T-helper 1 cell (primary cell): ENCODE measurements at places on chromosomes 3 and 15.

DNA sequence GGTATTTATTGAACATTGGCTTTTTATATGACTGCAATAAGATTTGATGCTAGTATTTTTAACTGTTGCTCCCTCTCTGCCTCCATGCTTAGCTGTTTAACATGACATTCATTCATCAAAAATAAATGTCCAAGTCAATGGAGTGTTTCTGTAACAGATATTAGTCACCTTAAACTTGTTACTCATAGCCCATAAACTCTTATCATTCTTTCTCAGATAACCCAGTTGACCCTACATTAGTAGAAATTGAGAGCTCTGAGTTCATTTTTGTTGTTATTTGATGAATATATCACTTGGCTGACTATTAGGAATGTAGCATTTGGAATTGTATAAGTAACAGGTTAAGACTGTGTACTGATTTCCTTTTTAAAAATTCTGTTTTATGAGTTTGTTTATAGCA lies 201.1 kb downstream of the UBE2E2 start:
- no peak for DNase-seq

- DNase-seq = no peak
These were observed 49.4 kb upstream of the LCTL start for GRCh38 chr15:66614951-66615760.

DNA sequence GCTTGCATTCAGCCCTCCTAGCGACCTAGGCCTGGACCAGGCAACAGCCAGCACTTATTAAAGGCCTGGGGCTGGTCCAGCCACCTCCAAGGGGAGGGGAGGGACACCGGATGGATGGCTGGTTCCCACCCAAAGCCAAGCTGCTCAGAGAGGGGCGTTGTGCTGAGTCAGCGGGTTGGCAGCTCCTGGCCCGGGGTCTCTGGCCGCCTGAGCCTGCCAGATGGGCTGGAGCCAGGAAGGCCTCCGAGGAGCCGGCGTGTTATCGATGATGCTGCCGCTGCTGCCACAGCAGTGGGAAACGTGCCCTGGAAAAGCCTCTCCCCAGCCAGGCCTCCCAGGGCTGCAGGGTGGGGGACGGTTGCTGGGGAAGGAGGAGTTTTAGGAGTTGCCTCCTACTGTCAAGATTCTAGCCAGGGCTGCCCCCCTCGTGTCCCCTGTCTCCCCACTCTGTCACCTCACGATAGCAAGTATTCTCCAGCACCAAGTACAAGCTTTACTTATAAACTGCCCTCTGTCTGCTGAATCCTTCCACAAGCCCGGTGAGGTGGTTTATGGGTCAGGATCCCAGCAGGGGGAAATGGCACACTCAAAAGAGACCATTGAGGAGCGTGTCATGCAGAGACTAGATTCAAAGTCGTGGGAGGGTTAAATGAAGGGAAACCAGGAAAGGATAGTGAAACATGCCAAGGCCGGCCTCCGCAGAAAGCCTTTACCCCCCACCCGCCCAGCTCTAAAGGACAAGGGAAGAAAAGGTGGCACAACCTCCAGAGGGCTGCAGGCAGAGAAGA lies 43.2 kb upstream of the TSEN2 start:
- DNase-seq = no peak

GRCh38 chr3:167830007-167830406 lies 94.5 kb downstream of the SERPINI1 start:
- DNase-seq = no peak

GRCh38 chr3:134277066-134277660 lies 26.5 kb upstream of the RYK start:
- no peak for DNase-seq

DNA sequence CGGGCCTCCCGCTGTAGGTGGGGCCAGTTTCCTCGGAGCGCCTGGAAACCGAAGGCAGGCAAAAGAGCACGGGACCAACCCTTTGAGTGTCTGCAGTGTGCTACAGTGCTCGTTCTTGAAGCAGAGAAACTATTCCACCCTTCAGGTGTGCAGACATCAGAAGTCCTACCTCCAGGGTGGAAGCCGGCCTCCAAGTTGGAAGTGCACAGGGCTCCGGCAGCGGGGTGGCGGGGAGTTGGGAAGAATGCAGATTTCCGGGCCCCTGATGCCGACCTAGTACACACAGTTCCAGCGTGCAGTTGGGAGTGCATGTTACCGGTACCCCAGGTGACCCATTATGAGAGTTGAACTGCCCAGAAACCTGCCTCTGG lies 3.0 kb downstream of the KLF13 start:
- DNase-seq = no peak

DNA sequence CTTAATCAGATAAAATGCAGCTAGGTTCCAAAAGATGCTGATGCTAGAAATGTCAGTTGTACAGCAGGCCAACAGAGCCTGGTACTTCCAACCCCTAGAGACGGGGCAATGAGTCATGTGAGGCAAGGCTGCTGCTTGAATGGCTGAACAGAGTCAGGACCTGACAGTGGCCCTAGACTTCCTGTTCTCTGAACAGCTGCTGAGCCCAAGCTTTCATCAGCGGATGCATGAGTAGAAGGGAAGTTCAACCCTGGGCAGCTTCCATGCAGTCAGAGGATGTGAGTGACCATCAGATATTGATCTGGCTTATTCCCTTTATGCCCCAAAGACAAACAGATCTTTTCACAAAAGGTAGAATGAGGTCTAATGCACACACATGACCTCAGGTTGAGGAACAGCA lies 282.9 kb upstream of the COL8A1 start:
- no peak for DNase-seq

DNA sequence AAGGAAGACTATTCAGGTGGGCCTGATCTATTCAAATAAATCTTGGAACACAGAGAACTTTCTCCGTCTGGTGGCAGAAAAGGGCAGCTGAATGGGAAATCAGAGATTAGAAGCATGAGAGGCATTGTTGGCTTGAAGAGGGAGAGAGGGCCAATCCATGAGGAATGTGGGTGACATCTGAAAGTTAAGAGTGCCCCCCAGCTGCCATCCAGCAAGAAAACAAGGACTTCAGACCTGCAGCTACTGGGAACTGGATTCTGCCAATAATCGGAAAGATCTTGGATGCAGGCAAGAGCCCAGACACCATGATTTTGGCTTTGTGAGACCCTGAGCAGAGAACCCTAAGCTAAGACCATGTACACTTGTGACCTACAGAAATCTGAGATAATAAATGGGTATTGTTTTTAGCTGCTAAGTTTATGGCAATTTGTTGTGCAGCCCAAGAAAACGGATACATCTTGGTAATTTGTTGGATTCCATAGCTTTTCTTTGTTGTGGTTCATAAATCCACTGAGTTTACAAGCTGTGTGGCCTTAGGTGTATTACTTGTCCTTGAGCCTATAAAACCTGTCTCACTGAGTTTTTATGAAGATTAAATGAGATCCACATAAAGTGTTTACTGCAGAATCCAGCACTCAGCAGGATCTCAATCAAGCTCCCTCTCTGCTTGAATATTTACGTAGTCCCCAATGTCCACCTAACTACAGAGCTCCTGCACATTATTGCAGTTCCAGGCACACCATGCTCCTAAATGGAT lies 82.1 kb upstream of the PRTG start:
- no peak for DNase-seq

- no peak for DNase-seq
These were observed 694.1 kb downstream of the AGBL1 start for GRCh38 chr15:86773736-86774135.

- no peak for DNase-seq
These were observed 252.2 kb upstream of the IGF1R start for GRCh38 chr15:98395974-98396610.

DNA sequence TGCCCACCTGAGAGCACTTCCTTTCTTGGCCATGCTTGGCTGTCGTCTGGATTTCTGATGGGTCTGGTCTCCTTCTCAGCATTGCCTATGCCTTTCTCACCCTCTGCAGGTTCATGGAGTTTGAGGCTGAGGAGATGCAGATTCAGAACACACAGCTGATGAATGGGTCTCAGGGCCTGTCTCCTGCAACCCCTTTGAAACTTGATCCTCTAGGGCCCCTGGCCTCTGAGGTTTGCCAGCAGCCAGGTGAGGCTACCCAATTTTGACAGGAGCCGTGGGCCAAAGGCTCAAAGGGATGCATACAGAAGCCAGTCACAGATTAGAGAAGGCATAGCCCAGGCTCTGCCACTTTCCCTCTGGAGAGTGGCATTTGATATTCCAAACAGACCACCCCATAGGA lies 10.5 kb downstream of the NUTM1 start:
- no peak for DNase-seq

DNA sequence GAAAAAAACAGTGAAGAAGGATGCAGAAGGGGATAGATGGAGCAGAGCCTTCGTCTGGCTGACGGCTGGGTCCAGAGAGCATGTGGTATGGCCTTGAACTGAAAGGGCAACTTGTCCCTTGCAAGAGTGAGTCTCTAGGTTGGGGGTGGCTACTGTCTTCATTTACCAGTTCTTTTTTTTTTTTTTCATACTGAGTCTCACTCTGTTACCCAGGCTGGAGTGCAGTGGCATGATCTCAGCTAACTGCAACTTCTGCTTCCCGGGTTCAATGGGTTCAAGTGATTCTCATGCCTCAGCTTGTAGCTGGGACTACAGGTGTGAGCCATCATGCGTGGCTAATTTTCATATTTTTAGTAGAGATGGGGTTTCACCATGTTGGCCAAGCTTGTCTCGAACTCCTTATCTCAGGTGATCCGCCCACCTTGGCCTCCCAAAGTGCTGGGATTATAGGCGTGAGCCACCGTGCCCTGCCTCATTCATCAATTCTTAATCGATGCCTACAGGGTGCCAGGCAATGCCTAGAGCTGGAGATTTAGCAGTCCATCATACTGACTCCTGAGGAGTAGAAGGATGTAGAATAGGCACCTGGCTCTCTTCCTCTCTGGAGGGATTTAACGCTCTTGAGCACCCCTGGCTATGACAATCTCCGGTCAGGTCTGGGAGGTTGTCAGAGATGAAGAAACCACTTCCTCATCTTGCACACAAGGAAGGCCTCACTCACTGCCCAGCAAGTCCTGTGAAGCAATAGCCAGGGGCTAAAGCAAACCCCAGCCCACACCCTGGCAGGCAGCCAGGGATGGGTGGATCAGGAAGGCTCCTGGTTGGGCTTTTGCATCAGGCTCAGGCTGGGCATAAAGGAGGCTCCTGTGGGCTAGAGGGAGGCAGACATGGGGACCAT lies at the start of gene CAMP:
Gene CAMP, plus strand, starts transcription at position 880 of the 898 bp plus-strand sequence. Its CDS starts 17 bp downstream, at position 897.
- DNase-seq = no peak

DNA sequence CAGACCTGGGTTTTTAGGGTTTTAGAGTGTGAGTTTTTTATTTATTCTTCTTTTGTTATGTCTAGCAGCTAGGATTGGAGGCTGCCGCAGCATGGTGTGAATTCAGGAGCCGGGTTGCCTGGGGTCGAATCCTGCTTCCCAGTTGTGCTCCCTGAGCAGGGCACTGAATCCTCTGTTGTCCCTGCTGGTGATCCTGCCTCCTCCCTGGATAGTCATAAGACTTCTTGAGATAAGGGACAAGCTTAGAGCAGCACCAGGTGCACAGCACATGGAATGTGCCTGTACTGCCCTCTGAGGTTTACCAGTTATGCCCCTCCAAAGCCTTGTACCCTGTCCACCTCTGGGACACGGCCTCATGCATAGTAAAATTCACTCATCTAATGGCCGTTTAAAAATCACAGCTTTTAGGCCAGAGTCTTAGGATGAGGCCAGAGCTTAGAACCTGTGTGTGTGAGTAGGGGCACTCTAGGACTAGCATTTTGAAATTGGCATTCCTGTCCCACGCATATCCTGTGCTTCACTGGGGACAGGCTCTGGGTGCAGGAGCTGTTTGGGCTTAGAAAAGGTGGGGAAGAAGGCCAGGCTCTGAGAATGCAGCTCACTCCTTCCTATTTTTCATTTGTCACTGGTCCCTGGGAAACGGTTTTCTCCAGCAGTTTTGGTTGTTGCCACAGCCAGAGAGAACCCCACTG lies 47.7 kb downstream of the CHCHD6 start:
- no peak for DNase-seq

DNA sequence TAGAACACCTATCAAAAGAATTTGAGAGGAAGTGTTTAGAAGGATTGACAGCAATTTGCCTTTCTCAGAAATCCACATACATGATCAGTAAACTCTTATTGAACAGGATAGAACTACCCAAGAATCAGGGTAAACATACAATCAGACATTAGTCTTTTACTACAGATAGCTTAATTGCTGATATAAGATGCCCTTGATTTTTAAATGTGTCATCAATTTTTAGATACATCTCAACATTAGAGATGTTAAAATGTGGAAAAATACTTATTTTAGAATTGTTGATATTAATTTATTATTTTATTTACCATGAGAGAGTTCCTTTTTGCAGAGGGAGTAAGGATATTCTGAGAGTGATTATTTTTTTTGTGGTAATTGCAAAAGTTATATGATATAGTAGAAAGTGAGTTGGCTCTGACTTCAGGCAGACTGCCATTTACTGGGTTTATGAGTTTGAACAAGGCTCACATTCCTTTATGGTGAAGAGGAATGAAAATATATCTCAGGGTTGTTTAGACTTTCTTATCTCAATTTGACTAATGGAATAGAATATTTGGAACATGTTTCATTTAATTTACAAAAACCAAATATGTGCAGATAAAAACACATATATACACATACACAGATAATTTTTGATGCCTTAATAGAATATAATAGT lies 302.8 kb upstream of the GOLIM4 start:
- no peak for DNase-seq

DNA sequence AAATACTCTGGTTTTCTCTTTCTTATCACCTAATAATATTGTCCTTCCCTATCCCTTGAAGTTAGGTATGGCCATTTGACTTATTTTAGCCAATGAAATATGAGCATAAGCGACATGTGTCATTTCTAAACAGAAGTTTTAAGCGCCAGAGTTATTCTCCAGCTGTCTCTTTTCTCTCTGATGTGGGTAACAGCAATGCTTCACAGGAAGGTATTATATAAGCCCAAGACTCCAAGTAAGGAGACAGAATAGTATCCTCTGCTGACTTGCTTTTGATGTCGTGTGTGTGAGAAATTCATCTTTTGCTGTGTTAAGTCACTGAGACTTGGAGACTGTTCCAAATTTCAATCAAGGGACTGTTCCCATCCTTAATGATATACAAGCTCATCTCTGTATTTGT lies 224.6 kb upstream of the NECTIN3 start:
- no peak for DNase-seq

GRCh38 chr3:114384558-114384903 lies 90.7 kb downstream of the TIGIT start:
- no peak for DNase-seq

DNA sequence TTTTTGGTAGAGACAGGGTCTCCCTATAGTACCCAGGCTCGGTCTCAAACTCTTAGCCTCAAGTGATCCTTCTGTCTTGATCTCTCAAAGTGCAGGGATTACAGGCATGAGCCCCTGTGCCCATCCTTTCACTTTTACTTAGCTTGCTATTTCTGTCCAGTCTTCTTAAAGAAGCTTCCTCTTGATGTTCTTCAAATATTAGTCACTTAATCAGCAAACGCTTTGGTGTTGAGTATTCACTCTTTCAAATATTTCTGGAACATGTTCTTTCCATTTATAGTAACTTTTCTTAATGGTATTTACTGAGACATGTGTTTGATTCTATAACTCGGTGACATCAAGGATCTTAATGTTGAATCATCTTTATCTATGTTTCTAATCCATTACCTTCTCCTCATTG lies 122.1 kb downstream of the CNTN6 start:
- no peak for DNase-seq

- no peak for DNase-seq
These were observed 22.3 kb downstream of the STIMATE start for GRCh38 chr3:52874864-52875587.
